ENCODE measurements at places on chromosomes 3 and 15.

DNA sequence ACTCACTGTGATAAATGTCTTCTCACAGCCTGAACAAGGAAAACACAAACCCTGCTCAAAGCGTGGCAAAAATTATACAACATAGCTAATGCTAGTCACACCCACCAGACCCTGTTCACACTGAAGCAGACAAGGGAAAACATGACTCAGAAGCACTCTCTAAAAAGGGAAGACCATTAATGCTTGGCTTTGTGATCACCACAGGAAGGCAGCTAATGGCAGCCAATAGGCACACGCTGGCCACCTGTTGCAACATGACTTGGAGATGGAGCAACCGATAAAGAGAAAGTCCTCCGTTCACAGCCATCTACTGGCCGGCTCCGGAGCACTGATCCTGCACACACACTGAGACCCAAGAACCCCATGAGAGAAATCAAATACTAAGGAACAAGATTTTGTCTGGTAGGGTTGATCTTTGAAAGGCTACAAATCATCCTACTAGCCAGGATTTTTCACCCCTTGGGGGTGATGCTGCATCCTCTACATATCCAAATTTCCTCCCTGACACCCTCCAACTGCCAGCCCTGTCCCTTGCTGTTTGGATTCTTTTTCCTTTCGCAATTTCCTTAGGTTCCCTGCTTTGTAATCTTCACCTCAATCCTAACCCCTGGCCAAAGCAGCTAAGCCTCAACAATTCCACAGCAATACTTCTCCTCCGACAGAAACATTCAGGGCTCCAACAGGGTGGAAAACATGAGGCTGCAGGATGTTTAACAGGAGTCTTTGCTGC lies 3.2 kb downstream of the ZXDC start:
- peak; percentile 18 for DNase-seq

DNA sequence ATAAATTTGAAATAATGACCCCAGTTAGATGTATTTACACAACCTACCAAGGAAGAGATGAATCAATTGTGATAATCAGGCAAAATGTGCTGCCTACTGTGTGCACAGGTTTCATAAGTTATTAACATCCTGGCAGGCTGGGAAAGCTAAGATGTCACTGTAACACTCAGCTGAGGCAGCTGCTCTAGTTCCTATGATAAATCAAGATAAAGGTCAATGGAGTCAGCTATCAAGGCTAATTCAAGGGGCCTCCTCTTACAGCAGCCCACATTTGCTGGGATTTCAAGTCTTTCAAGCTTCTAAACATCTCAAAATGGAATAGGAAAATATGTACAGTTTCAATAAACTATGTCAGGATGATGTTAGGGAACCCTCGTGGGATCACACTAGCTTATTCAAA lies 70.7 kb upstream of the PYGO1 start:
- DNase-seq = no peak

GRCh38 chr3:180802837-180803236 lies 109.6 kb upstream of the FXR1 start:
- peak; percentile 16 for DNase-seq

GRCh38 chr3:98690876-98691275 lies 72.3 kb upstream of the ST3GAL6 start:
- DNase-seq = no peak

- DNase-seq = no peak
Measured at GRCh38 chr15:59444081-59444835, 6.3 kb downstream of the FAM81A start.

DNA sequence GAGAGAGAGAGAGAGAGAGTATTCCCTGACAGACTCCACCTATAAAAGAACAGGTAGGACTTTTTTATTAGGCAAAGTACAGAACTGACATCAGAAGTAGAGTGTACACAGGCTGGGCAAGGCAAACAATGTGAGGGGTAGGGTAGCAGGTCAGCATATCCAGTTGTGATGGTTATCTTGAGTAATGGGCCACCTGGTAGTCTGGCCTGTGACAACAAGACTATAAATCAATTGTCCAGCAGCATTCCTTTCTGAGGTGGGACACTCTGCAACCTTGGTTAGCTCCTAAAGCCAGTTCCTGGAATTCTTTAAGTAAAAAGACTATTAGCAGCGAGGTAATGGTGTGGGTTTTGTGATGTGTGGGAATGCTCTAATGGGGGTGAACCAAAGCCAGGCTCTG lies 14.9 kb upstream of the TMCC1 start:
- DNase-seq = peak; percentile 43

- no peak for DNase-seq
Measured at GRCh38 chr3:4507024-4507596, 14.0 kb downstream of the ITPR1 start.

Measured in LoVo (cell line).